Progenitor cell of endocrine pancreas (in vitro differentiated cells): ENCODE measurements at places on chromosomes 1 and 21.
A peak's percentile ranks its signal among the peaks of the same experiment; 100 is the strongest.

GRCh38 chr1:212359794-212360479 is 54.7 kb downstream of the PACC1 start:
- no peak for DNase-seq

DNA sequence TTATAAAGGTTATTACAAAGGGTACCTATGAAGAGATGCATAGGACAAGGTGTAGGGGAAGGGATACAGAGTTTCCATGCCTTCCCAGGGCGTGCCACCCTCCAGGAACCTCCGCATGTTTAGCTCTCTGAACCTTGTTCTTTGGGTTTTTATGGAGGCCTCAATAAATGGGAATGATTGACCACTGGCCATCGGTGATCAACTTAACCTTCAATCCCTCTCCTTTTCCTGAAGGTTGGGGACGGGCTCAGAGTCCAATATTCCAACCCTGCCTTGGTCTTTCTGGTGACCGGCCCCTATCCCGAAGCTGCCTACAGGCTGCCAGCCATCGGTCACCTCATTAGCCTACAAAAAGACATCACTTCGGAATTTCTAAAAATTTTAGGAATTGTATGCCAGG is 11.7 kb downstream of the CD244 start:
- no peak for DNase-seq

GRCh38 chr1:58839147-58839795 is 55.4 kb upstream of the JUN start:
- no peak for DNase-seq

DNA sequence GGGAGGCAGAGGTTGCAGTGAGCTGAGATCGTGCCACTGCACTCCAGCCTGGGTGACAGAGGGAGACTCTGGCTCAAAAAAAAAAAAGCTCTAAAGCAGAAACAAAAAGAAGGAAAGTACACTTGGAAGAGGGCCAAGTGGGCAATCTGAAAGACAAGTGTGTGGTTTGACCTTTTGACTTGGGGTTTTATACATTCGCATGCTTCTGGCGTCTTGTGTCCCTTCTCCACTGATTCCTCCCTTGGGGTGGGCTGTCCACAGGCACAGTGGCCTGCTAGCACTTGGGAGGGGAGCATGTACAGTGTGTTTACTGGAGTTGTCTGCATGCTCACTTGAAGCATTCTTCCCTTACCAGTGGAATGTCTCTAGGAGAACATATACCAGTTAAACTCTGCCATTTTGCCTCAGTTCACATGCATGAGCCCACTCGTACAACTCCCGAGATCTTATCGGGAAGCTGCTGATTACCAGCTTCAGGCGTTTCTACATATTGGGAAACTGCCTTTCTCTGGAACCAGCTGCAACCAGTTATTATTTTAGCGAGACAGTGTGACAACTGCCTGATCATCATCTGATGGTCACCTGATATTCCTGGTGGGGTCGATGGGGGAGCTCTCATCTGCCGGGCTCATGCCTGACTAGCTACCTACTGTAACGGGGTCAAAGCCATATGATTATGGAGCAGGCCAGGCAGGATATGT is 113.5 kb upstream of the ZNF678 start:
- no peak for DNase-seq

DNA sequence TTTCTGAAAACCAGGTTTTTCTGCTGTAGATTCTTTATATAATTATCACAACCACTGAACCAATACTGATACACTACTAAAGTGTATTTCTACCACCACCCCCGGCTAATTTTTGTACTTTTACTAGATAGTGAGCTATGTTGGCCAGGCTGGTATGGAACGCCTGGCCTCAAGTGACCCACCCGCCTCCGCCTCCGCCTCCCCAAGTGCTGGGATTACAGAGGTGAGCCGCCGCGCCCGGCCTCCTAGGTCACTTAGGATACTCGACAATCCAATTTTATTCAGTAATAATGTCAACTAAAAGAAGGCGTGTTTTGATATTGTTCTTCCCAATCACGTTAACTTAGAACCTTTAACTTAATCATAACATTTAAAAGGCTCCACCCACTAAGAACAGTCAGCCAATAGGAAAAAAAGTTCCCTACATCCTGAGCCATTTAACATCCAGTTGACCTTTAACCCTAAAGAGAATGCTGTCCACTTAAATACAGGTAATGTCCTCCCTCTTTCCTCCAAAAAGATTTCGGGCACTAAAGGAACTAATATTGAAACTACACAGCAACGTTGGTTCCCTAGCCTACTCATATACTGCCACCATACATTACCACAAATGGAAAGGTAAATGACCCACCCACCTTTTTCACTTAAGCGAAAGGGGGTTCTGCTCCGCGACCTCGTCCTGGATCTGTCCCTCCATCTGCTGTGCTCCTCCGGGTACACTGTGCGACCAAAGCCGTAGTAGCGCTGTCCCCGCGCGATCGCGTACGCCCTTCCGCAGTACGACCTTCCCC is 1.2 kb downstream of the RSRP1 start:
- DNase-seq: no peak

GRCh38 chr1:7250176-7250575 is 464.9 kb downstream of the CAMTA1 start:
- DNase-seq: no peak

DNA sequence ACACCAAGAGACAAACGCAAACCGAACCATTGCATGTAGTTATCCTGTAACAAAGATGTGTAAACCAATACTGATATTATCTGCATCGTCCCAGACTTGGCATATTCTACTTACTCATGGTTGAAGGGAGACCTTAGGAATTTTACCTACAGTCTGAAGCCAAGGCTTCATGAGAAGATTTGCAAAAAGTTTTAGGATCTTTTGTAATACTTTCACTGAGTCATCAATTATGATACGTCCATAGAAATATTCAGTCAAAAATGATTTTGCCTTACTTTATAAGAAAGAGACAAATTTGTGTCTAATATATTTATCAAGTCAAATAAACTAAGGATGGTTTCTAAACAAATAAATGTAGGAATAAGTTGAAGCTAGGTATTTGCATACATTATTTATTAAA is 1176.1 kb upstream of the ADGRL2 start:
- DNase-seq: no peak

- no peak for DNase-seq
These were observed 23.8 kb downstream of the PRDM2 start for GRCh38 chr1:13723810-13724209.

- no peak for DNase-seq
These were observed 5.5 kb upstream of the FH start for GRCh38 chr1:241525026-241525425.

- no peak for DNase-seq
These were observed 58.6 kb upstream of the PLXNA2 start for GRCh38 chr1:208302699-208303238.

GRCh38 chr1:58249737-58250586 is 296.6 kb downstream of the OMA1 start:
- DNase-seq: peak; percentile 15

GRCh38 chr1:245648749-245649522 is 494.2 kb downstream of the KIF26B start:
- no peak for DNase-seq

DNA sequence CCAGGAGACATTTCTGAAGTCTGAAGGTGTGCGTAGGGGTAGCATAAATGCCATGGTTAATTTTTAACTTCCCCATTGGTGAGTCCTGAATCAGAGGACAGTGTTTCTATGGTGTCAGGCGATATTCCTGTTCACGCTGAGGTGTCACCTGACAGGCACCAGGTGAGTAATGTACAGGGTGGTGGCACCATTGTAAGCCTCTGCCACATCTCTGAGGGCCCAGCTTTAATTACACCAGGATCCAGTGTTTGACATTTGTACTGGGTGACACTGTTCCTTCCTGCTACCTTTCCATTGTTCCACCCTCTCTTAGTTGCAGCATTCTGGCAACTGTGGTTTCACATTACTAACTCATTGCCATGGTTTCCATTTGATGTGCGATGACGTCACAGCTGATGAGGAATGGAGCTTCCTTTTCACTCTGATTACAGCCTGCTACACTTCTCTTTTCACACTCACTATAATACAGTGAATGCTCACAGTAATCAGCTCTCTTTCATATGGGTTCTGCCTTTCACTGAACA is 40.6 kb upstream of the MARK1 start:
- no peak for DNase-seq

GRCh38 chr1:40059960-40060750 is 19.6 kb downstream of the CAP1 start:
- no peak for DNase-seq

DNA sequence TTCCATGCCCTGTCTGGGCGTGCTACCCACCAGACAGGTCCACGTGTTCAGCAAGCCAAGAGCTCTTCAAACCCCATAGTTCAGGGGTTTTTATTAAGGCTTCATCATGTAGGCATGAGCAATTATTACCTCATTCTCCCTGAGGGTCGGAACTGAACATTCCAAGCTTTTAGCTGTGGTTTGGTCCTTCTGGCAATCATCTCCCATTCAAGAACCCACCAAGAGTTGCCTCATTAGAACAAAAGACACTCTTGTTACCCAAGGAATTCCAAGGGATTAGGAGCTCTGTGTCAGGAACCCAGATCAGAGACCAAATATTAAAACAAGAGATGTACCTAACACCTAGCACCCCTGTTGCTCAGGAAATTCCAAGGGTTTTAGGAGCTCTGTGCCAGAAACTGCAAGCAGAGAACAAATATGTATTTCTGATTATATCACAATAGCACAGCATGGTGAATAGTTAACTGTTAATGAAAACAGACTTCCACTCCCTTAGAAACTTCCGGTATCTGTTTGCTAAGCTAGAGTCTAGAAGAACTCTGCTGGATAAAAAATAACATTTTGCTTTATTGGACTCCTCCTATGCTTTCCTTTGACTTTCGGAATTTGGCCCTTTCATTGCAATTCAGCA is 201.2 kb upstream of the L1TD1 start:
- DNase-seq: no peak

DNA sequence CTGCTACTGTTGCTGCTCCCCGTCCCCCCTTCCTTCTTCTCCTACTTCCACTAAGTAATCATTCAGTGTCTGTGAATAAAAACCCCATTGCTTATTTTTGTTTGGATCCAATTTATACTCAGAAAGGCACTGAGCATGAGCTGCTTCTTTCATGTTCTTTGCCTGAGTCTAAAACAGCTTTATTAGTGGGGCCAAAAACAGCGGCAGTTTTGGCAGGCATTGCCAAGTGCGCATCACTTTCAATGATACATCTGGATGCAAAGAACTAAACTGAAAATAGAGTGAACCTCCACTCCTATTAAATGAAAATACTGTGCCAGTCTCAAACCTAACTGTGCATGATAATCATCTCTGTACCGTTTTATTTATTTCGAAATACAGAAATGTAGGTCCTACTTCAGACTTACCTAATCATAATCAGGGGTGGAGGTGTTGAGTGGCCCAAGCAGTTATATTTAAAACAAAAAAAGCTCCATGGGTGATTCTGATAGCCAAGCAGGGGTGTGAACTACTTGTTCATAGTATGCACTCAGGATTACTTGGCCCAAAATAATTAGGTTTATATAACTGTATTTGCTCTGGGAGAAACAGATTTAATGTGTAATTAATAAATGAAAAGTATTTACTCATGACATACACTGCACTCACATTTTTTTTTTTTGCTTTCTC is 48.4 kb downstream of the NEK7 start:
- no peak for DNase-seq

GRCh38 chr1:8443558-8444194 is 125.8 kb downstream of the SLC45A1 start:
- no peak for DNase-seq

DNA sequence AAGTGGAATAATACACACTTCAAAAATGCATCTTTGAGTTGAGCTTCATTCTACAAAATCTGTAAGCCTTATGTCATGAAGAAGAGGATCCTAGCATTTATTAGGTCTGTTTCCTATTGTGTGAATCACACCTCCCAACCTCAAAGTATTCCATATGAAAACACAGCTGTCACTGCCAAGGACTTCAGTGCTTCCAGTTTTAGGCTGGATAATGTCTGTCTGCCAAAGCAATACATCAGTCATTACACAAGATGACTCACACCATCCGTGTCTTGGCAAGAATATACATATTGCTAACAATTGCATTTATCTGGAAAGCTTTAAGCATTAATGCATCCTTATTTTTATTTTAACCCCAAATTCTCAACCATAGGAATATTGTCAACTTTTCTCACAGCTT is 125.7 kb upstream of the TMPRSS15 start:
- DNase-seq: no peak

GRCh38 chr1:231750818-231751362 is 124.3 kb downstream of the DISC1 start:
- DNase-seq: no peak

DNA sequence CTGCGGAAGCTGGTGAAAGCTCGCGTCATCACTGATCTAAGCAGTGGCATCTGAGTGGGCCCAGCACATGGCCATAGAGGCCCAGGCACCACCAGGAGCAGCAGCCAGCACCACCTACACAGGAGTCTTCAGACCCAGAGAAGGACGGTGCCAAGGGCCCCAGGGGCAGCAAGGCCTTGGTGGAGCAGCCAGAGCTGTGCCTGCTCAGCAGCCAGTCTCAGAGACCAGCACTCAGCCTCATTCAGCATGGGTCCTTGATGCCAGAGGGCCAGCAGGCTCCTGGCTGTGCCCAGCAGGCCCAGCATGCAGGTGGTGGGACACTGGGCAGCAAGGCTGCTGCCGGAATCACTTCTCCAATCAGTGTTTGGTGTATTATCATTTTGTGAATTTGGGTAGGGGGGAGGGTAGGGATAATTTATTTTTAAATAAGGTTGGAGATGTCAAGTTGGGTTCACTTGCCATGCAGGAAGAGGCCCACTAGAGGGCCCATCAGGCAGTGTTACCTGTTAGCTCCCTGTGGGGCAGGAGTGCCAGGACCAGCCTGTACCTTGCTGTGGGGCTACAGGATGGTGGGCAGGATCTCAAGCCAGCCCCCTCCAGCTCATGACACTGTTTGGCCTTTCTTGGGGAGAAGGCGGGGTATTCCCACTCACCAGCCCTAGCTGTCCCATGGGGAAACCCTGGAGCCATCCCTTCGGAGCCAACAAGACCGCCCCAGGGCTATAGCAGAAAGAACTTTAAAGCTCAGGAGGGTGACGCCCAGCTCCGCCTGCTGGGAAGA is 3.2 kb upstream of the ARTN start:
- no peak for DNase-seq

DNA sequence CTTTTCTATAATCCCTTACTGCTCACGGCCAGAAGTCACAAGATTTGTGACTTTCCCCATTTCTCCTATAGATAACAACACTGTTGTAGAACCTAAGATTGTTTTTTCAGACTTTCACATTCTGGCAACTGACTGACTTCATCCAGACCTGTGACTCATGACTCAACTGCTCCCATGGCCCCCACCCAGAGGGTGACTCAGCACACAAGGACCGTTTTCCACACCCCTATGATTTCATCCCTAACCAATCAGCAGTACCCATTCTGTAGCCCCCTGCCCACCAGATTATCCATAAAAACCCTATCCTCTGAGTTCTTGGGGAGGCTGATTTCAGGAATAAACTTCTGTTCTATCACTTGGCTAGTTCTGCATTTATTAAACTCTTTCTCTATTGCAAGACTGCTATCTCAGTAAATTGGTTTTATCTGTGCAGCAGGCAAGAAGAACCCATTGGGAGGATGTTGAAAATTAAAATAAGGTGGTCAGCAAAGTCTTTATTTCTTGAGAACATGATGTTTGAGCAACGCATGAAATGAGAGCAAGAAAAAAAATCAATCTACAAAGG is 79.7 kb downstream of the NGF start:
- no peak for DNase-seq
